ENCODE measurements at places on chromosomes 6 and 20.

DNA sequence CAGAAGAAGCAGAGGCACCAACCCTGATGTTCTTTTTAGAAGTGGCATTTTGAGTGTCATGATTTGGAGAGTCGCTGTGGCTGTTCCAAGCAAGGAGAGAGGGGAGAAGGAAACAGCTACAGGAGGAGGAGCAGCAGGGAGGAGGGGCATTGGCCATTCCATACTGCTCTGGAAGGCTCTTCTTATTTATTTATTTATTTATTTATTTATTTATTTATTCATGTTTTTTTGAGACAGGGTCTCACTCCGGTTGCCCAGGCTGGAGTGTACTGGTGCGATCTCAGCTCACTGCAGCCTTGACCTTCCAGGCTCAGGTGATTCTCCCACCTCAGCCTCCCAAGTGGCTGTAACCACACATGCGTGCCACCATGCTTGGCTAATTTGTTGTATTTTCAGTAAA lies 178.3 kb upstream of the PROKR2 start:
- no peak for DNase-seq

- DNase-seq: no peak
Measured at GRCh38 chr20:12914804-12915203, 94.0 kb upstream of the SPTLC3 start.

DNA sequence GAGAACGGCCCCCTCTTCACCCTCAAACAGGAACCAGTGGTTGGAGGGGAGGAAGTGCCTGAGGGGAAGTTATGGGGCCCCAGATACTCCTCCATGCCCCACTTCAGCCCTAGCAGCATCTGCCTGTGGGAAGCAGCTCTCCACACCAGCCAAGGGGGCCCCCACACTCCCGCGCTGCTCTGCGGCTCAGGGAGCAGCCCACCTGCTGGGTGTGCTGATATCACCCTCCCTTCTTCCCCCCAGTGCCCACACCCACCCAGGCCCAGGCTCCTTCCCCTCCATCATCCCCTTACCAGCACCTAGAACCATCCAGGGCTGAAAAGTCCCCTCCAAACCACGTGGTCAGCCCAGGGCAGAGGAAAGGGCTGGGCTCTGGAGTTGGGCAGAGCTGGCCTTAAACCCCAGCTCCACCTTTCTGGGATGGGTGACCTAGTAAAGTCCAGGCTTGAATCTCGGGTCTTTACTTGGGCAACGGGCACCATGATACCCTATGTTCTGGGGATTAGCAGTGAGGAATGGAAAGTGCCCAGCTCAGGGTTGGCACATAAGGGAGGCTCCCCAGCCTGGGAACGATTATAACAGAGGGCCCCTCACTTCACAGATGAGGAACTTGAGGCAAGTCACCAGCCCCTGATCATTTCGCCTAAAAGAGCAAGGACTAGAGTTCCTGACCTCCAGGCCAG lies 663 bp downstream of the LST1 start:
- no peak for DNase-seq

- DNase-seq: no peak
Measured at GRCh38 chr6:101907356-101908217, 514.1 kb downstream of the GRIK2 start.

- DNase-seq: peak; percentile 6
Measured at GRCh38 chr20:5056801-5057599, 55.7 kb upstream of the SLC23A2 start.

GRCh38 chr6:84356907-84357306 lies 129.5 kb upstream of the CEP162 start:
- DNase-seq: no peak

DNA sequence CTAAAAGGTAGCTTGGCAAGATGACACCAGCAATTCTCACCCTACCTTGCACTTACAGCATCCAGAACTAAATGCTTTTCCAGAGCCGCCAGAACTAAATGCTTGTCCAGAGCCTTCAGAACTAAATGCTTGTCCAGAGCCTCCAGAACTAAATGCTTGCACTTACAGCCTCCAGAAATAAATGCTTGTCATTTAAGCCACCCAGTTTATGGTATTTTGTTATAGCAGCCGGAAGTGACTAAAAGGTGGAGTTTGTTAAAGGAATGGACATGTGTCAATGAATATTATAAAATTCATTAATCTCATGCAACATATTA lies 133.5 kb downstream of the GPX5 start:
- DNase-seq: no peak

DNA sequence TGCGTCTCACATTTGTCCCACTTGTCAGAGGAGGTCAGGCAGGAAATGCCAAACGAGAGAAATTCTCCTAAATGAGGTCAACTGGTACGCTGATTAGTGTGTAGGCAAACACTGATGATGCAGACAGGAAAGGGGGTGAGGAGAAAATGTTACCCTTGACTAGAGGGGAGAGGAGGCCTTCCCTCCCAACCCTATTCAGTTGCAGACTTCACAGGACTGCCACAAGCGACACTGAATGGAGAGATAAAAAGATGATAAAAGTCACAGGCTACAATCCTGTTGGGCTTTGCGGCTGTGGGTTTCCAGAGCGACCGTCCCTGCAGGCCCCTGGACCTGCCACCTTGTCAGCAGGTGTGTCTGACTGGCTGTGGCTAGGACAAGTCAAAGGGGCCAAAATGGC lies 569.4 kb downstream of the CDH26 start:
- DNase-seq: no peak

- DNase-seq: no peak
Measured at GRCh38 chr20:58765780-58766179, 73.2 kb downstream of the NPEPL1 start.

DNA sequence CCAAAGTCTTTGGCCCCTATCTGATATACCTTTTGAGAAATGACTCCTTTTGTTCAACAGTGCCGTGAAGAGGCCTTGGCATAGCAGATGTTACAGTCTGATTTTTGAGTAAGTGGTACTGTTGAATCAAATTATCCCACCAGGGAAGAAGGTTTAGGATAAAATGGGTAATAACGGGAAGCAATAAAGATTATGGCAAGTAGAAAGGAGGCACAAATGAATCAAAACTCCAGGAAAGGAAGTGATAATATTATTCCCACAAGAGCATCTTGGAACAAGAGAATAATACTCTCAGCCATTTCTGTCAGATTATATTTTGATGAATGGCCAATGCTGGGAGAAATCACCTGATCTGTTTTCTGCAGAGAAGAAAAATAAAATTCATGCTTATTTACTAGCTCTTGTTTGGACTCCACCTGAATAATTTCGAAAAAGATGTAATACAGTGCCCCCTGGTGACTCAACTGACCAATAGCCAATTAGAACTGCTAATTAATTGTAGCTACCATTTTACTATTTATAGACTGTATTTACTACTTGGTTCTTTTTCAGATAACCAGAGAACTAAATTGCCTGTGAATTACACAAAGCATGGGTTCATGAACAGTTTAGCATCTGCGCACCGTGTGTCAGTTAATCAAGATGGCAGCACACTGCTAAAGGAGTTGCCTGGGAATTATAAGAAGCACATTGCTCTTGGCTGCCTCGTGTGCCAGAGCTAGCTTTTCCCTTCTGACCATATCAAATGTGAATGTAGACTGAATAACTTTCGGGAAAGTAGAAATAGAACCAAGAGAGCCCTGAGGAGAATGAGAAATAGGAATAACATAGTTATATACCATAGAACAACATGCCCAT lies 78.5 kb upstream of the TRDN start:
- peak; percentile 3 for DNase-seq

- no peak for DNase-seq
Measured at GRCh38 chr6:166281104-166281503, 27.1 kb downstream of the PRR18 start.

GRCh38 chr20:23533161-23533560 lies 35.1 kb downstream of the CST9L start:
- no peak for DNase-seq

Data from fibroblast of upper back skin (primary cell).